ENCODE measurements at places on chromosomes 16 and 17. TPM values are rescaled to one million over a fixed set of nuclear protein-coding genes. Genes with fewer than 3 reads are reported as not detected.

Gene STAC2
- 0.15 TPM for total RNA-seq

Gene BCAR1
- 0.49 TPM for total RNA-seq

Gene CTRB2
- total RNA-seq: not detected

Gene CORO6
- 2.4 TPM for total RNA-seq

Gene KCTD5
- total RNA-seq: 29.1 TPM

- DNase-seq: no peak
Measured at GRCh38 chr17:43875476-43876147, 28.6 kb downstream of the CD300LG start.

GRCh38 chr16:50011707-50012106, 13.3 kb upstream of the CNEP1R1 start:
- no peak for DNase-seq

DNA sequence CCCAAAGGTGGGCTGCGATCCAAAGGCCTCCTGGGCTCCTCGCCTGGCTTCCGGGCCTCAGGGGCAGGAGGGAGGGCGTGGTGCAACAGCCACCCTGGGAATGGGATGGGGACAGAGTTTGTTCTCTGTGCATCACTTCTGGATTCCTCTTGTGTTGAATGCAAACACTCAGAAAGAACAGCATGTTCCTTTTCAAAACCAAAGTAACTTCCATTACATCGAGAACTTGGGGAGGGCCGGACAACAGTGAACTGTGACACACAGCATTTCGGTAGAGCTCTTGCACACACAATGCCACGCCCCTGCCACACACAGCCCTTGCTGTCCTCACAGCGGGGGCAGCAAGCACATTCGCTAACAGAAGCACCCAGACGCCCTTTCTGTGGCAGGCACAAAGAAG, 36.1 kb upstream of the FASN start:
- no peak for DNase-seq

DNA sequence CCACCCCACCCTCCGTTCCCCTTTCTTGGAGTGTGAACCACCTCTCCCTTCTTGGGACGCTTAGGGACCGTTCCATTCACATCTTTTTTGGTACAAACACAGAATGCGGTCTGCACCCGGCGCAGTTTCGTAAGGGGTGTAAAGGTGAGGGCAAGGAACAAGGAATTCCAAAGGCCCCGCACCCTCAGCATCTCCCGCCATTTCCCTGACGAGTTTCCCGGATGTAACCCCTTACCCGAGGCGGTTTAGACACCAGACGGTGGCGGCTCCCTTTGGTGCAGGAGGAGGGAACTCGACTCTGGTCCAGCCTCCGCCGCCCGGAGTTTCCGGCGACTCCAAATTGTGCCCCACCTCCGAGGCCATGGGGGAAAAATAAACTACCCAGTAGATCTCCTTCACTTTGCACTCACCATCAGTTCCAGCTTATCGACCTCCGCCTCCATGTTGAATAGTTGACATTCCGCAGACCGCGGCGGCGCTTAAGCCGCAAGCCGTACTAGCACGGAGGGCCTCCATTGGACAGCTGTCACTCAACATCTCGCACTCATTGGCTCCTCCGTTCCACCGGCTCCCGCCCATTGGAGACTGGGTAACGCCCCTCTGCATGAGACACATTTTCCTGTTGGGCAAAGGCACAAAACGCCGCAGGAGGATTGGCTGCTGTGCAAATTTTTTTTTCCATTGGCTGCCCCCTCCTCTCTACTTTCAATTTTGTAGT, at the start of gene SKA2:
Gene SKA2, minus strand, starts transcription at position 466 of the 718 bp plus-strand sequence. Its CDS starts 23 bp downstream, at position 443.
- peak; percentile 99 for DNase-seq

DNA sequence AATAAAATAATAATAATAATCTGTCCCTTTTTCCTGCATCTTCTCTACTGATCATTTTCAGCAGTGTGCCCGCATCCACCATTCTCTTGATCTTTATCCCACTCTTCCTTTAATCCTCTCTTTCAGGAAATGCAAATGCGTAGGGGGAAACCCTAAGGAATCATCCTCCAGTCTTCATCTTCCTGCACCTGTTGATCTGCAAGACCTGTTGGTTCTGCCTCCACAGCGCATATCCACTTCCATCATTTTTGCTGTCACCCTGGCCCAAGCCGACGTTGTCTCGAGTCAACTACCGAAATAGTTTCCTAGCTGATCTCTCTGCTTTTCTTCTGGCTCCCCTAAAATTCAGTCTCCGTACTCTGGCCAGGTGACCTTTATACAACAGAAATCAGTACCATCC, 24.5 kb downstream of the ADORA2B start:
- no peak for DNase-seq

DNA sequence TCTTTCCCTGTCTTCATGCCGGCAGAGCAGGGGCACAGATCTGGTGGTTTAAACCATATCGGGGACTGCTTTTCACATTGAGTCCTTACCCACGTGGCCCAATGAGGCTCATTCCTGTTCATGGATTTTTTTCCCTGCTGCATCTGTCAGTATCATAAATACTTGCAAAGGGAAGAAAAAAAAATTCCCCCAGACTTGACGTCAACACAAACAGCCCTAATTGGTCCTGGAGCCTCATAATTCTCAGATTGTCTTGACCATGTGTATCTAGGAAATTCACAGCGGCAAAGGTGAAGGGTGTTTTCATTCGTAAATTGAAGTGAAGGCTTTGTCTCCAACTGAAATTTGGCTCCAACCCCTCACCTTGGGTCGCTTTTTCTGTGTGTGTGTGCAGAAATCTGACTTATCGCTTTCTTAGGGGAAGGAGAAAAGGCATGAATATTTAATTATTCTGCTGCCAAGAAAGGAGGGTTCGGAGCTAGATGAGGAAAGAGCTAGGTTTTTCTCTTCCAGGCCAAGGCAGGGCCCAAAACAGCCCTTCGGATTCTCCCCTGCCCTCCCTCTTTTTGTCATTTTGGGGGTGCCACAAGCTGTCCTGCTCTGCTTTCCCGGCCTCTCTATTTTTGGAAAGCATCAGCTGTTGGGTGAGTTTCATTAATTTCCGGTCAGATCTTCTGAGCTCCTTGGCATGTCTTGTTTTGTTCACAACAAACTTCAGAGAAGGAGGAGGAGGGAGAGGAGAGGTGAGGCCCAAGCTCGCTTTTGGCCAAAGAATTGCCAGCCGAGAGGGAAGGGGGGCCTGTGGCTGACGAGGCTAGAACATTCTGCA, 17.8 kb upstream of the CIBAR2 start:
- no peak for DNase-seq

- no peak for DNase-seq
Measured at GRCh38 chr17:50514936-50515702, 6.9 kb downstream of the MYCBPAP start.

GRCh38 chr16:67967183-67967957, 1.1 kb downstream of the SLC12A4 start:
- DNase-seq: no peak

Measured in T-cell (primary cell).